CD8-positive, alpha-beta memory T cell (primary cell): ENCODE measurements at places on chromosomes 5 and 9. TPM values are rescaled to one million over a fixed set of nuclear protein-coding genes. Genes with fewer than 3 reads are reported as not detected.

FUT7 gene
- 28.7 TPM for polyA plus RNA-seq

GCNT4 gene
- polyA plus RNA-seq: 1.3 TPM

TRMT10B gene
- 16.2 TPM for polyA plus RNA-seq

DMRT3 gene
- polyA plus RNA-seq: not detected

PPIP5K2 gene
- 22.9 TPM for polyA plus RNA-seq

CCDC187 gene
- not detected for polyA plus RNA-seq

C5orf58 gene
- 0.99 TPM for polyA plus RNA-seq

SNCAIP gene
- not detected for polyA plus RNA-seq

GRCh38 chr5:115423051-115423450 is 121.5 kb downstream of the FEM1C start:
- H3K27ac ChIP-seq: no peak overlapping the region
- no peaks in the 10 kb centered on the region for H3K36me3 ChIP-seq
- no peaks in the 10 kb centered on the region for H3K27me3 ChIP-seq
- H3K4me3 ChIP-seq: no peak overlapping the region

DNA sequence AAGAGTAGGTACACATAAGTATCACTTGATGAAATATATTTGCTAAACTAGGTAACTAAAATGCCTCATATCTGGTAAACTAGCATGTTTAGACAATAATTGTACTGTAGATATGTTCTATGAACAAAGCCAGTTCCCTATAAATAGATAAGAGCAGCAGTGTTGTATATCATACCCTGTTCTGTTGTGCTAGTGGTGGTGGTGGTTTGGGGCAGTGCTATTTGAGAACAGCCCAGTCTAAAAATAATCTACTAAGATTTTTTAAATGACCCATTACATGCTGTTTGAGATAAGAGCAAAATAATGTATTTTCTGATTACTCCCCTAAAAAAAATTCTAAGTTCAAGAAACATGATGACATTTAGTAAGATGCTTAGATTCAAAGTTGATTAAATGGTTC is 829.2 kb upstream of the DMAC1 start:
- no peak for DNase-seq
- H3K36me3 ChIP-seq: no peaks in the 10 kb centered on the region
- no peaks in the 10 kb centered on the region for H3K4me1 ChIP-seq
- H3K4me3 ChIP-seq: no peak overlapping the region
- H3K27ac ChIP-seq: no peak overlapping the region

DNA sequence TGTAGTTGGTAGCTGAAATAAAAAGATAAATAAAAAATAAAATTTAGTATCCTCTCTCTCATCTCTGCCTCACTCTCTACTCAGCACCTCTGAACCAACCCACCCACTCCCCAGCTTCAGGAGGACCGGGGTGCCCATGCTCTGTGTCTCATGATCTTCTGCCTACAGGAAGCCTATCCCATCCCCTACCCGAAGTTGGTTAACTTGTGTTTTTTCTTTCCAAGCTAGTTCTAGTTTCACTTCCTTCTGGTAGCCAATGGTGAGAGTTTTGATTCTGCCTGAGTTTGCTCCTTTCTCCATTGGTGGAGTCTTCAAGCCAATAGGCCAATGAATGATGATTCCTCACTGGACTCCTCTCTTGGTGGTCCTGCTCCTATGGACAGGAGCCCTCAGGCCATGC is 32.1 kb downstream of the SNX24 start:
- DNase-seq: no peak
- H3K27ac ChIP-seq: no peak overlapping the region
- no peaks in the 10 kb centered on the region for H3K4me1 ChIP-seq
- no peaks in the 10 kb centered on the region for H3K36me3 ChIP-seq

GRCh38 chr5:174590820-174591219 is 133.6 kb upstream of the MSX2 start:
- no peaks in the 10 kb centered on the region for H3K36me3 ChIP-seq
- H3K4me3 ChIP-seq: no peak overlapping the region
- H3K27ac ChIP-seq: no peak overlapping the region
- H3K4me1 ChIP-seq: no peaks in the 10 kb centered on the region
- DNase-seq: no peak

DNA sequence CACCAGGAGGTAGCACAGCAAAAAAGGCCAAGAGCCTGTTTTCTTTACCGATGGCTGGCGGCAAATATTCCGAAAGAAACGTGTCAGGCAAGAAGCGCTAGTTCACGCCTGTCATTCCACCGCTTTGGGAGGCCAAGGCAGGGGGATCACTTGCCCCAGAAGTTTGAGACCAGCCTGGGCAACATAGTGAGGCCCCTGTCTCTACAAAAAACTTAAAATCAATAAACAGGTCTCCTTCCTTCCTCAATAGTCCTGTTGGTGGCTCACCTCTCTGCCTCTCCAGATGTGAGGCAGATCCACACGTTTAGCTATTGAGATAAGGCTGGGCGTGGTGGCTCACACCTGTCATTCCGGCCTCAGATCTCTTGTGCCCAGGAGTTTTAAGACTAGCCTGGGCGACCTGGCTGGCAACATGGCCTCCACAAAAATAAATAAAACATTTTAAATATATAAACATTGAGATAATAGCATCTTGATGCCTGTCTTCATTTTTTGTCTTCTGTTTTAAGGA is 1.3 kb upstream of the TMEM250 start:
- H3K27ac ChIP-seq: peak overlapping the region; percentile 67
- H3K4me3 ChIP-seq: peak overlapping the region; percentile 66
- no peaks in the 10 kb centered on the region for H3K27me3 ChIP-seq

GRCh38 chr5:32909207-32909606 is 198.1 kb downstream of the NPR3 start:
- H3K27ac ChIP-seq: no peak overlapping the region
- no peak overlapping the region for H3K4me3 ChIP-seq
- no peaks in the 10 kb centered on the region for H3K36me3 ChIP-seq

- no peak overlapping the region for H3K27ac ChIP-seq
- no peaks in the 10 kb centered on the region for H3K36me3 ChIP-seq
- H3K4me3 ChIP-seq: no peak overlapping the region
Measured at GRCh38 chr5:52150501-52150900, 637.2 kb upstream of the ITGA1 start.

DNA sequence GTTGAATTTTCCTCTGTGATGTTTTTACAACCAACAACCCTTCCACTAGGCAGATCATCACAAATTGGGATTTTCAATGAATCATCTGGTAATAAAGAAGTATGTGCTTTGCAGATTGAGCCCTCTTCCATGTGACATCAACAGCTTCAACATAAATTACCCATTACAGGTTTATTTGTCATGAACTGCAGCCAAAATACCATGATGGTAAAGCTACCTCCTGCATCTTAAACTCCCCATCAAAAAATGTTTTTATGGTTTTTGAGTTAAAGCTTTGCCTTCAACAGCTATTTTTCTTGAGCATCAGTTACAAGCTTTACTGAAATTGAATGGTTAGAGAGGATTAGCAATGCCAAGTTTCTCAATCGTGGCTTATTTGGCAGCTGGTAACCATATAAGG is 211.4 kb upstream of the TUSC1 start:
- H3K27me3 ChIP-seq: no peaks in the 10 kb centered on the region
- H3K27ac ChIP-seq: no peak overlapping the region
- no peak overlapping the region for H3K4me3 ChIP-seq
- no peaks in the 10 kb centered on the region for H3K36me3 ChIP-seq
- no peak for DNase-seq

DNA sequence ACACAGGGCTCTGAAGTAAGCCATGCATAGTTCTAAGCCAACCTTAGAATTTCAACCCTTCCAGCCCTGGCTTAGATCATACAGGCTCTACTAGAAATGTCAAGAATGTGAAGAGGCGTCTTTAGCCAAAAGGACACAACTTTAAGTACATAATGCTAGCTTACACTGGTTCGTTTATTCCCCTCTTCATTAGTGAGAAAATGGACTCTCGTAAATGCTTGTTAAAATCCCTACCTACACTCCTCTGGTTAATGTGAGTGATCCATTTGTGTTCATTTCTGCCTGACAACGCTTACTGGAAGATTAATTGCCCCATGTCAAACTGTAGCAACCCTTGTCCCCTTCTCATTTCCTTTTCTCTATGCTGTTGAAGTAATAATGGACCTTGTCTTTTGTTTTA is 149.3 kb upstream of the POU5F2 start:
- H3K36me3 ChIP-seq: no peaks in the 10 kb centered on the region
- no peak for DNase-seq
- H3K27me3 ChIP-seq: no peaks in the 10 kb centered on the region
- H3K27ac ChIP-seq: no peak overlapping the region
- no peak overlapping the region for H3K4me3 ChIP-seq

- no peaks in the 10 kb centered on the region for H3K36me3 ChIP-seq
- no peak for DNase-seq
- H3K4me1 ChIP-seq: no peaks in the 10 kb centered on the region
Measured at GRCh38 chr5:2783223-2783622, 31.7 kb upstream of the IRX2 start.

DNA sequence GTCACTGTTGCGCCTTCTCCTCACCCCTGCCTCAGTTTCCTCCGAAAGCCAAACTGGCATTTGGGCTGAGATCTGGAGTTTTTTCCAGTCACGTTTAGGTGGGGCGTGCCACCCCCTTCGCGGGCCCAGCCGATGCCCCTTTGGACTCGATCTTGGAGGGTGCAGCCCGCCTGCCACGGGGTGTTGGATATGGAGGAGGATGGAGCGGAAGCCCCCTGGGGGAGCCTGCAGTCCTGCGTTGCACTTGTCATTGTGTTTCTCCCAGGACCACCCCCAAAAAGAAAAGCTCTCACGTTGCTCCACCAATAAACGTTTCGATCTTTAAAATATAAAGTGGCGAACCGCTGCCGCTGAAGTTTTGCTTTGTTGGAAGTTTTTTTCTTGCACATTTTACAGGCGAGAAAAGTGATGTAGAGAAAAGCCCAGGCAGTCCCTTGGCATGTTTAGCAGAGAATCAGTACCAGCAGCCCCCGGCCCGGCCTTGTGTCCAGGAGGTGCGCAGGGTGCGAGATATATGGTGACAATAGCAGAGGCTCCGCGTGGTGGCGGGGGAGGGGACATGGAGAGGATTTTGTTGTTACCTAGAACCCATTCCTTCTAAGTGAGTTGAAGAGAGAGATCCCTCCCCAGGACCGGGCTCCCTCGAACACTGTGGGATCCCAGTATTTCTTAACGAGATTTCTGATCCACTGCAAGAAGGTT is 681 bp downstream of the F2R start:
- H3K4me1 ChIP-seq: peaks cover 14% of the 10 kb centered on the region
- H3K27ac ChIP-seq: peak overlapping the region; percentile 72
- H3K27me3 ChIP-seq: no peaks in the 10 kb centered on the region
- DNase-seq: no peak

GRCh38 chr9:5622016-5622415 is 6.9 kb upstream of the RIC1 start:
- no peak overlapping the region for H3K4me3 ChIP-seq
- no peak for DNase-seq
- H3K4me1 ChIP-seq: peaks cover 41% of the 10 kb centered on the region
- no peaks in the 10 kb centered on the region for H3K36me3 ChIP-seq
- H3K27ac ChIP-seq: no peak overlapping the region
- H3K27me3 ChIP-seq: no peaks in the 10 kb centered on the region

- no peak overlapping the region for H3K27ac ChIP-seq
- H3K4me3 ChIP-seq: no peak overlapping the region
- H3K4me1 ChIP-seq: no peaks in the 10 kb centered on the region
- DNase-seq: no peak
- no peaks in the 10 kb centered on the region for H3K36me3 ChIP-seq
Measured at GRCh38 chr5:166961913-166962312, 1329.5 kb upstream of the WWC1 start.

DNA sequence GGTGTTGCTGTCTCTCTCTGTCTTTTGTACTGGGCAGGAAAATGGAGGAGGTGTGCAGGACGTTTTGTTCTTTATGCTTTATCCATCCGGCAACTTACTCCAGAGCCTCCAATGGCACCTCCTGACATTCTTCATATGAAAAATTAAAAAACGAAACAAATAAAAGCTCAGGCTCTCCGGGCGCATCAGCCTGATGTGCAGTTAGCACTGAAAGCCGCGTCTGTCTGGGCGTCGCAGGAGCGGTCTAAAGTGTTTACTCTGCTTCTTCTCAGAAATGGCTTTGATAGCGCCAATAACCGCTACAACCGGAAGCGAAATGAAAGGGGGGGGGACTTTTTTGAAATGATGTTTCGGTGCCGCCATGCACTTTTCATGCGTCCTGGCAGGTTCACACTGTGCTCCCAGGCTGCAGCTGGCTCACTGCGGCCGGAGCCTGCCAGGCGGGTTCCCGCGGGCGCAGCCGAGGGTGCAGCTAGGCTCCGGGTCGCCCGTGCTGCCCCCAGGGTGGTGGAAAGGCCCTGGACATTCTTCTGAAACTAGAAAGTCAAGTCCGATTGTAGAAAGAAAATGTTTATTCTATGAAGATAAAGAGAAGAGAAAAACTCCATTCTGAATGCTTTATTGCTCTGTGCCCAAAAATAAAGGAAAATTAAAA is 407.7 kb upstream of the IRX1 start:
- H3K36me3 ChIP-seq: no peaks in the 10 kb centered on the region
- no peaks in the 10 kb centered on the region for H3K4me1 ChIP-seq
- H3K27ac ChIP-seq: no peak overlapping the region
- H3K27me3 ChIP-seq: no peaks in the 10 kb centered on the region

GRCh38 chr9:91412941-91413340 is 10.7 kb downstream of the NFIL3 start:
- H3K27me3 ChIP-seq: no peaks in the 10 kb centered on the region
- H3K4me1 ChIP-seq: no peaks in the 10 kb centered on the region
- no peak overlapping the region for H3K4me3 ChIP-seq
- H3K27ac ChIP-seq: no peak overlapping the region
- no peaks in the 10 kb centered on the region for H3K36me3 ChIP-seq
- DNase-seq: no peak

GRCh38 chr9:135117281-135117680 is 29.8 kb downstream of the OLFM1 start:
- H3K4me3 ChIP-seq: no peak overlapping the region
- H3K36me3 ChIP-seq: no peaks in the 10 kb centered on the region
- H3K27me3 ChIP-seq: no peaks in the 10 kb centered on the region
- no peak for DNase-seq
- H3K27ac ChIP-seq: no peak overlapping the region

DNA sequence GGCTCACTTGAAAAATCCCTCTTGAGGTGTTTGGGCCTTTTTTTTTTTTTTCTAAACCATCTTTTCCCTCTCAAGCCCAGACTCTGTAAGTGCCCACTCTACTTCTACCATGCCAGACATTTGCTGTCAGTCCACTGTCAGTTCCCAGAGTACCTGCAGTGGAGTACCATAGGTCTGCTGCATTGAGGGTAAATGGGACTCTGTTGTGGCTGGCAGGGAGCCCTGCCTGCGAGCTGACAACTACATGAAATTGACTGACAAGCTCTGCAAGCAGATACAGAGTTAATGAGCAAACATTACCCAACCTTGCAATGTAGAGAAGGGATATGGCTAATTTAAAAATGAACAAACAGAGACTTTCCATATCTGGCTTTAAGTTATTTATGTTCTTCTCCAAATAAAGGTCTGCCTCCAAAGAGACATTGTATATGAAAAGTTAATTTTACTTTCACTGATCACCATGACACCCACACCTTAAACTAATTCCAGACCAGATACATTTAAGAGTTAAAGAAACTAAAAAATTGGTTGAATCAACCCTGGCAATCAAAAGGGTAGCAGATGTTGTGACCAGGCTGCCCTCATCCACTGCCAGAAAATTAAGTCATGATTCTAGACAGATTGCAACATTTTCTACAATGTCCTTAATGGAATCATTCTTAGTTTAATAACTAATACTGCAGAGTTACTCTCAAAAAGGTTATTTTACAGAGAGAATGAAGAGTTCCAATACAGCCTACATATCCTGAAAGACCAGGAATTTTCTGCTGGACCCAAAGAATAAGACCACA is 100.4 kb upstream of the PAM start:
- H3K4me1 ChIP-seq: no peaks in the 10 kb centered on the region
- no peaks in the 10 kb centered on the region for H3K36me3 ChIP-seq
- H3K27me3 ChIP-seq: no peaks in the 10 kb centered on the region
- no peak overlapping the region for H3K4me3 ChIP-seq

GRCh38 chr9:14652729-14653377 is 40.4 kb downstream of the ZDHHC21 start:
- H3K27ac ChIP-seq: no peak overlapping the region
- no peaks in the 10 kb centered on the region for H3K36me3 ChIP-seq
- H3K4me1 ChIP-seq: no peaks in the 10 kb centered on the region
- no peaks in the 10 kb centered on the region for H3K27me3 ChIP-seq
